ENCODE measurements at places on chromosomes 2 and 18. TPM values are rescaled to one million over a fixed set of nuclear protein-coding genes. Genes with fewer than 3 reads are reported as not detected.

Gene SH3BP4
- 40.6 TPM for total RNA-seq

Gene UGT1A10
- not detected for total RNA-seq

Gene C1GALT1C1L
- 1.3 TPM for total RNA-seq

Gene MAP2
- total RNA-seq: 267 TPM

Gene DLGAP1
- total RNA-seq: 25.9 TPM

Gene DUSP19
- total RNA-seq: 9.3 TPM

Gene SP5
- 0.77 TPM for total RNA-seq

Gene TDRD15
- not detected for total RNA-seq

Gene DSG4
- total RNA-seq: not detected

Gene ZNF804A
- 21.1 TPM for total RNA-seq

Gene IL36RN
- total RNA-seq: 0.22 TPM

Gene UGT1A8
- not detected for total RNA-seq

Gene RUFY4
- not detected for total RNA-seq

Gene SCYGR7
- total RNA-seq: not detected

Gene VWA3B
- not detected for total RNA-seq

Gene MYO1B
- total RNA-seq: 150 TPM

Gene ITGB6
- 12.7 TPM for total RNA-seq

Gene ASTL
- 0.49 TPM for total RNA-seq

Gene SPATA3
- not detected for total RNA-seq

Gene ANKRD29
- total RNA-seq: 6.7 TPM

Gene EPC2
- 78.0 TPM for total RNA-seq

Gene POTEC
- not detected for total RNA-seq

Gene COL4A4
- 11.7 TPM for total RNA-seq

Gene GKN2
- not detected for total RNA-seq

Gene RESP18
- total RNA-seq: not detected

Data from camera-type eye (tissue), 1 donor.